Naive thymus-derived CD8-positive, alpha-beta T cell (primary cell): ENCODE measurements at places on chromosomes 16 and 17.
A peak's percentile ranks its signal among the peaks of the same experiment; 100 is the strongest.

- DNase-seq = no peak
Measured at GRCh38 chr16:70638814-70639792, 7.3 kb upstream of the IL34 start.

DNA sequence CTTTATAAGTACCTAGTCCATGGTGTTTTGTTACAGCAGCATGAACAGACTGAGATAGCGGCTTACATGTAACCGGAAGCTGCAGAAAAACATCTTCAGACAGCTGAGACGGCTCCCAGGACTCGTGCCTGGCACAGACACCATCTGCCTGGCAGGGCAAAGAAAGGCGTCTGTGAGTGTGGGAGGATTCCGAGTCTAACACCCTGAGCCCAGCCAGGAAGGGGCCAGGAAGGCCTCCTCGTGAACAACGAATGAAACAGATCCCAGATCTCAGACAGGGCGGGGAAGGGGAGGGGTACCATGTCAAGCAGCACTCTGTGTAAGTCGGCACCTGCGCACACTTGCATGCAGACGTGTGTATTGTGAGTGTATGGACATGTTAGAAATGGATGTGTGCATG is 4.4 kb upstream of the CSNK1D start:
- no peak for DNase-seq

DNA sequence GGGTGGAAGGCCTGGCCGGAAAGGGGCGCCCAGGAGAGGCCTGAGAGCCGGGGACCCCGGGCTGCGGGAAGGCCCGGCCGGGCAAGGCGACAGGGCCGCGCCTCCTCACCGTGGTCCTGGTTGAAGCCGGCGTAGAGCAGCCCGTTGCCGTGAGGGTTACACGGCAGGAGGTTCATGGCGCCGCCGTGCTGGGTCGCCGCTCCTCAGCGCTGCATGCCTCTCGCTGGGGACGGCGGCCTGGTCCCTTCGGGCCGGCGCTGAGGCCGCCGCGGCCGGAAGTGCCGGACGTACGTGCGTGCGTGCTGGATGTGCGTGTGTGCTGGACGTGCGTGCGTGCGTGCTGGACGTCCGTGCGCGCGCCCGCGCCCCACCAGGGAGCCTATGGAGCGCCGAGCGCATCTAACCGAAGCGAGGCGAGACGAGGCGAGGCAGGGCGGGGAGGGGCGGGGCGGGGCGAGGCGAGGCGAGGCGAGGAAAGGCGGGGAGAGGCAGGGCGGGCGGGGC is at the start of gene WDR45B:
Gene WDR45B, minus strand, starts transcription at position 280 of the 504 bp plus-strand sequence. Its CDS starts 104 bp downstream, at position 176.
- peak; percentile 80 for DNase-seq

DNA sequence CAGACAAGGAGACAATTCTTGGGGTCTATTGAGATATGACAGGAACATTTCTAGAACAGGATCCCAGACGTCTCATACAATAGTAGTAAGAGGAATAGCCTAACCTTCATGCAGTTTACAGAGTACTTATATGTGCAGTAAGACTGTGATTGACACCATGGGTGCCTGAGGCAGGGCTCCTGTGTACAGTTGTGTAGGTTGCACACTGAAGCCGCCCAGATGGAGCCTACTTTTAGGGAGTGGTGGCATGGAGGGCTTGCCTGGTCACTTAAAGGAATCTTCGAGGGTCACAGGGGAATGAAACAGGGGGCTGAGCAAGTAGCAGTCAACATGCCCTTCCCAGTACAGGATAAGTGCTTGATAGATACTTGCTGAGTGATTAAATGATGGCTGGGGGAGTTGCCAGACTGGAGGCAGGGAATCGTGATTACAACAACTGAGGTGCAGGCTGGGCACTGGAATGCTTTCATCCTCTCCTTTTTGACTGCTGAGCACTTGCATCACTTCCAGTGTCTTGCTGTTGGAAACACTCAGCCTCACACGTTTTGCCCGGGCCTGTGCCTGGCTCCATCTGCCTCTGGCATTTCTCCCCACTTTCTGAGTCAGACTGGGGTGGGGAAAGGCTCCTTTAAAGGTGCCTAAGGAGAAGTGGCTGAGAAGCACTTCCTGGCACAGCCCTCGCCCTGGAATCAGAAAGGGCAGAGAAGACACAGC is 71.0 kb downstream of the COPRS start:
- no peak for DNase-seq

DNA sequence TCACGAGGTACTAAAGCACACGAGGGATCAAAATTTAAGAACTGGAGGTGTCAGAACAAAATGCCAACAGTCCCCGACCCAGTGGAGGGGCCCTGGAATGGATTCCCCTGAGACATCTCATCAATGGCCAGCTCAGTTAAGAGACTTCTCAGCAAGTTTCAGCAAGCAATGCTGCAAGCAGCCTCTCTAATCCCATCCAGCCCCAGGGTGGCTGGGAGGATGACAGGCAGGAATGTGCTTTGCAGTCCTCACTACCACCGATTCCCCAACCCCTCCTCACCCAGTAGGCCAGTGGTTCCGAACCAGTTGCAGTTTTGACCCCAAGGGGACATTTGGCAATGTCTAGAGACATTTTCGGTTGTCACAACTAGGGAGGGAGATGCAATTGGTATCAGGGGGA is 8.7 kb downstream of the GPRC5B start:
- DNase-seq = no peak

DNA sequence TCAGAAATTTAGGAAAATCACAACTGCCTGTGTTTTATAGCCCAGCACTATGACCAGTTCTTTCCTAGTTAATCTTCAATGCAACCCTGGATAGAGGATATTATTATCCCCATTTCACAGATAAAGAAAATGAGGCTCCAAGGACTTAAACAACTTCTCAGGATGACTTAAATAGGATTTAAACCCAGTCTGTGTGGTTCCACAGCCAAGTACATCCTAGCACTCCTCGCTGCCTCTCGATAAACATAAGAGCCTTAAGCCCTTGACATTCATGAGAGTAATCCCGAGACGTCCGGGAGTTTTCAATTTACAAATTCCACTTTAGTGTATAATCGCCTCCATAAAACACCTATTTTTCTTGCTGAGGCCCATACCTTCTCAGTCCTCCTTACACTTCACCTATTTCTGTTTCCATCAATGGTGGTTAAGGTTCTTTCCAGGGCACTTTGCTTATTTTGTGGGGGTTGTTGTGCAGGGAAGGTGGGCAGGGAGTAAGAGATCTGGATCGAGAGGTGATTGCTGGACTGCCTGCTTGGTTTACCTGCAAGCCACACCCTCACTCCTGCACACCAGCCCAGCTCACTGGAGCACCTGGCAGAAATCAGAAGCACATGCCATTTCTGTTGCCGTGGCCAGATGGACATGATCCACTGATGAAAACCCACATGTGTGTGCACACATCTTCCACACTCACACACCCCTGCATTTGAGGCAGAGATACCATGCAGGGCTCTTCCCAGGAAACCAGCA is 50.5 kb downstream of the ASIC2 start:
- DNase-seq = no peak

DNA sequence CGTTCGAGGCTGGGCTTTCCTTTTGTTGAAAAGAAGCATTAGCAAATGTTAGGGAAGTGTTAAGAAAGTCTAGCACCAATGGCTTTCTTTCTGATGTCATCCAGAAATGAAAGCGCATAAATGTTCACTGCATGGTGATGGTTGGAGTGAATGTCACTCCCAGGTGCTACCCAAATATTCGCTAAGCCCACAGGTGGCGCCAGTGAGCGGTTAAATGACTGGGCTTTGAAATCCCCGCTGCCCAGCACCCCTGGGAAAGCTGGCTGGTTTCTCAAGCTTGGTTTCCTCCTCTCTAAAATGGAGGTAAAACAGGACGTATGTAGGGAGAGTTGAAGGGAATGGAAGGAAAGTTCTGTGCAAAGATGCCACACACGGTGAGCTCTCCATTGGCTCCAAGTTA is 104.4 kb downstream of the IRX5 start:
- no peak for DNase-seq

DNA sequence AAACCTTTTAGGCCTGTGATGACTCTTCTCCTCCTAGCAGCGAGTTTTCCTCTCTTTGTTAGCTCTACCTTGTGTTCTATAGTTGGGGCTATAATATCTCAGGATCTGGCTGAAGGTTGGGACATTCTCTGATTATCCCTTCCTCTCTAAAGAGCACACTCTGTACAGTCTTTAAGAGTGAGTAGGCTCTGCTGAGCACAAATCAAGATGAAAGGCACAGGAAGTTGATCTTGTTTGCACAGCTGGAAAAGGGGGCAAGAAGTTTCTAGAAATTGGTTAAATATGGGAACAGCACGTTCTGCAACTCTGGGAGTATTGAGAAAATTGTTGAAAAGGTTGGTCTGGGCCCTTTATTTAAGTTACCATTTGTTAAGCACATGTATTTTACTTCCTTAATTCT is 240.9 kb downstream of the CDH11 start:
- DNase-seq = no peak

DNA sequence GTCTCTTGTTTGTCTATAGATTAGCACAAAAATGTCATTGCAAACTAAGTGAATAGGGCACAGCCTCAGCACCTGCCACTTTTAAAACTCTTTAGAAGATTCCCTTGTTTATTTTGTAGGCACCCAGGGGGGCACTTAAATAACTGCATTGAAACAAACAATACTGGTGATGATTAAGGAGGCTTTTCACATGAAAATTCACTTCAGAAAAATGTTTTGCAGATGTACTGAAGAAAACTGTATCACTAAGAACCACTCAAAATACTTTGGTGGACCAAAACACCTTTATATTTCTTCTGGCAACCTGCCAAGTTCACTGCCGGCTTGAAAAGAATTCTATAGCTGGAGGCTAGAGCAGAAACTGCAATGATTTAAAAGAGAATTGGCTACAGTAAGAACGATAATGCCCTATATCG is 281.5 kb downstream of the TOX3 start:
- no peak for DNase-seq

- peak; percentile 20 for DNase-seq
Measured at GRCh38 chr17:41967141-41967920, 736 bp downstream of the CNP start.

DNA sequence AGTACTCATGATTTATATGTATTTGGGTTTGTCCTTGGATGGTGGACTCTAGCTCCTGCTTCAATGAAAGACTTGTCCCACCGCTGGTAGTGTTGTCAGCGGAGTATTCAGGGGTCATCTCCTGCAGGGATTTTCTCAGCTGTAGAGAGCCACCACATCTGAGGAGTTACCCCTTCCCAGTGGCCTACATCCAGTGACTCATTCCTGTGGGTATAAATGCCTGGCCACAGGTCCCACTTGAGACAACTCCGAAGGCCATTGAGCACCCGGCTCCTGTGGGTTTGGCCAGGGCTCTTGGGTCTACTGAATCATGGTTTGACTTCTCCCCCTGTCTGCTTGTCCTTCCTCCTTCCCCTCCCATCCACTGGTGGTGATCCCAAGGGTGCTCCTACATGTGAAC is 34.6 kb upstream of the WSB1 start:
- DNase-seq = no peak

GRCh38 chr16:56591377-56592060 is 2.2 kb downstream of the MT3 start:
- no peak for DNase-seq

DNA sequence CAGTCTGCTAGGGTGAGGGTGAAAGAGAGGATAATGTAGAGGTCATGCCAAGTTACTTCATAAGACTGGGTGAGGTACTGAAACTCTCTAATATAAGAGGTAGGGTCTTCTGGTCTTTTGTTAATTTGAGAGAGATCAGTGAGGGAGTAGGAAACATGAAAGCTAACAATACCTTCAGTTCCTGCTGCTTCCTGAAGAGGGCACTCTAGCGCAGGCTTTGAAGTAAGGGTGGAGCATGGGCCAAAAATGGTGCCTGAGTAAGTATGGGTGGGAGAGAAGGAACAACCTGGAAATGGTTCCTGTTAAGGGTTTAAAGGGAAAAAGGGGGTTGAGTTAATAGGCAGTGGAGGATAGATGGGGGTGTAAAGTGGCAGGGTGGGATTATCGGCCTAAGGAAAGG is 2449.5 kb downstream of the TP53TG3F start:
- no peak for DNase-seq

DNA sequence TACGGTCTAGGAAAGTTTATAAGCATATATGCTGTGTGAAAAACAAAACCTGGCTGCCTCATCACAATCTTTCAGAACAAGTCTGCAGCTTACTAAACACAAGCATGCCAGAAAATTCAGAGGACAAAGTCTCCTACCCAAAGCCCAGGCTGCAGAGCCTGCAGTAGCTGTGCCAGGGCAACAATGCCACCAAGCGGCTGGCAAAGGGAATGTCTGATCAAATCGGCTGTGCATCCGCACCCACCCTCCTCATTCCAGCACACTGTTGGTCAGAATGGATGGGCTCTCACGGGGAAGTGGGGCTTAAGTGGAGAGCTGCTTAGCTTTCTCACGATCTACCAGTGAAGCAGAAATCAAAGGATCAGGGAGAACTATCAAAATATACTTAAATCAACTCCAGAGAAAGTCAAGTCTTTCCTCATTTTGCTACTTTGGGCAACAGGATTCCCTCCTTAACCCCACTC is 73.5 kb downstream of the CYTH1 start:
- peak; percentile 45 for DNase-seq

DNA sequence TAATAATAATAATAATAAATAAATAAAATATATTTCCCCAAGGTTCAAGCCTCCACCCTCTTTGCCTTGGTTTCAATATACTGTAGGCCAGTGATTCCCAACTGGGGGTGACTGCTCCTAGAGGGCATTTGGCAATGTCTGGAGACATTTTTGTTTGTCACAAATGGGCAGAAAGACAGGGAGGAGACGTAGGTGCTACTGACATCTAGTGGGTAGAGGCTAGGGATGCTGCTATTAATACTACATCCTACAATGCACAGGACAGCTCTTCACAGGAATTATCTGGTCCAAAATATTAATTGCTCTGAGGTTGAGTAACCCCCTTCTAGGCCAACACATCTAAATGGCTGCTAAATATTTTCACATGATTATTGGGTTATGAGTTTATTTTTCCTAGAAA is 12.8 kb upstream of the PRR14 start:
- DNase-seq = peak; percentile 27

DNA sequence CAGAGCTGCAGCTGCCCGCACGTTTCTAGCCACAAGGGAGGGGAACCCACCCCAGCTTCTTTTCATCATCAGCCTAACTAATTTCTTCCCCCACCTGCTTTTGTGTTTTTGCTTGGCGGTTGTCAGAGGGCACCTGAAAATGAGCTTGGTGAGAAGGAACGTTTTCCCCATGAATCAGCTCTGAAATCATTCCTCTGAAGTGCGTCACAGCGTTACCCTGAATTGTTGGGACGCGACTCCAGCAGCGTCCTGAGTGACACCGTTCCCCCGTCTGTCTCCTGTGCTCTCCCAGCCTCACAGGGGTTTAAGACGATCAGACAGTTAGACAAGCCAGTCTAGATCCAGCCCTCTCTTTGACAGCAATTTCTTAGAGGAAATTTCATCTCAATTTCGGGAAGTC is 722.9 kb upstream of the EEF2KMT start:
- DNase-seq = no peak

DNA sequence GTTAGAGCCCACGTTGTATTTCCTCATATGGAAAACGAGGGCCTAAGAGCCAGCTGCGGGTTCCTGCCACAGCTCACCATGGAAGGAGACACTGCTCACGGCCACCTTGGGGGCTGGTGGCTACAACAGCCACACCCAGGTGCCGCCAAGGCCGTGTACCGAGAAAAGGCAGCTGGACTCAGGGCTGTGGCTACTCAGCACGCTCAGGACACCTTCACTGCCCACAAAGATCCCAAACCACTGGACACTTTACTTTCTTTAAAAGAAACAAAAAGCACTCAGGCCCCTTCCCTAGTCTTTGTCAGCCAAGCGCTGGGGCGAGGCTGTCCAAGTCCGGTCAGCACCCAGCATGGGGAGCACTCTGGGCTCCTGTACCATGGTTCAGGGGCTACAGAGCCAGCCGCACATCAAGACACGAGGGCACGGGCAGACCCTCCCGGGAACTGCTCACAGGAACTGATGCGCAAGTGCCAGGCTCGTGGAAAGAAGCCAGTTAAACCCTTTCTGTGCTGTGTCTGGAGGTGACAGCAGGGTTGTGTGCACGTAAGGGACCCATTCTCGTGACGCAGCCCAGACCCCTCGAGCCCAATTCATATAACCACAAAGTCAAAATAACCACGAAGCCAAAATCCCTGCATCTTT is 18.5 kb downstream of the SLC16A3 start:
- DNase-seq = no peak
